ENCODE measurements at places on chromosomes 1 and 21. TPM values are rescaled to one million over a fixed set of nuclear protein-coding genes. Genes with fewer than 3 reads are reported as not detected.

The TEX38 gene
- total RNA-seq, result 0.18 TPM

The MROH7 gene
- total RNA-seq, result 0.16 TPM

The DCST2 gene
- total RNA-seq, result 0.46 TPM

The CACNA1S gene
- not detected for total RNA-seq

The HAO2 gene
- not detected for total RNA-seq

The FAM167B gene
- 0.82 TPM for total RNA-seq

The RBM15 gene
- 63.2 TPM for total RNA-seq

The IFI44 gene
- 55.4 TPM for total RNA-seq

The OR2L2 gene
- 0.11 TPM for total RNA-seq

The CLK2 gene
- 86.6 TPM for total RNA-seq
